Epithelial cell of proximal tubule (primary cell): ENCODE measurements at places on chromosomes 2 and 18. TPM values are rescaled to one million over a fixed set of nuclear protein-coding genes. Genes with fewer than 3 reads are reported as not detected.

Gene SMAD2
- 64.6 and 79.5 TPM in 2 replicates for total RNA-seq

Gene KRTCAP3
- total RNA-seq = 10.0 and 20.5 TPM in 2 replicates

Gene COL4A3
- under 0.01 and 1.1 TPM in 2 replicates for total RNA-seq

Gene RTP5
- not detected in 2 replicates for total RNA-seq

Gene ALLC
- not detected in 2 replicates for total RNA-seq

Gene CYTIP
- 1.3 and 4.8 TPM in 2 replicates for total RNA-seq

Gene ANKRD44
- 1.7 and 4.2 TPM in 2 replicates for total RNA-seq

Gene TRAPPC8
- total RNA-seq = 14.6 and 23.1 TPM in 2 replicates

Gene KIAA1328
- total RNA-seq = 2.7 and 8.2 TPM in 2 replicates

Gene PAX8
- total RNA-seq = 109 and 127 TPM in 2 replicates

Gene FLACC1
- total RNA-seq = 0.22 TPM in 1 of 2 replicates, not detected in the other

Gene TMEM247
- total RNA-seq = not detected in 2 replicates

Gene CDH2
- total RNA-seq = 74.5 and 78.2 TPM in 2 replicates

Gene NR4A2
- 0.06 TPM in 1 of 2 replicates, not detected in the other for total RNA-seq

Gene TMEM200C
- 0.29 and 0.92 TPM in 2 replicates for total RNA-seq

Gene TMEM37
- 0.36 and 1.2 TPM in 2 replicates for total RNA-seq

Gene CSRNP3
- total RNA-seq = 1.0 and 1.6 TPM in 2 replicates

Gene SLC30A3
- 0.29 TPM in 1 of 2 replicates, not detected in the other for total RNA-seq

Gene EGR4
- 0.07 TPM in 1 of 2 replicates, not detected in the other for total RNA-seq

Gene FHOD3
- 27.3 and 28.4 TPM in 2 replicates for total RNA-seq

Gene CTAGE1
- total RNA-seq = not detected in 2 replicates
